ENCODE measurements at places on chromosomes 2 and 18. TPM values are rescaled to one million over a fixed set of nuclear protein-coding genes. Genes with fewer than 3 reads are reported as not detected.

DNA sequence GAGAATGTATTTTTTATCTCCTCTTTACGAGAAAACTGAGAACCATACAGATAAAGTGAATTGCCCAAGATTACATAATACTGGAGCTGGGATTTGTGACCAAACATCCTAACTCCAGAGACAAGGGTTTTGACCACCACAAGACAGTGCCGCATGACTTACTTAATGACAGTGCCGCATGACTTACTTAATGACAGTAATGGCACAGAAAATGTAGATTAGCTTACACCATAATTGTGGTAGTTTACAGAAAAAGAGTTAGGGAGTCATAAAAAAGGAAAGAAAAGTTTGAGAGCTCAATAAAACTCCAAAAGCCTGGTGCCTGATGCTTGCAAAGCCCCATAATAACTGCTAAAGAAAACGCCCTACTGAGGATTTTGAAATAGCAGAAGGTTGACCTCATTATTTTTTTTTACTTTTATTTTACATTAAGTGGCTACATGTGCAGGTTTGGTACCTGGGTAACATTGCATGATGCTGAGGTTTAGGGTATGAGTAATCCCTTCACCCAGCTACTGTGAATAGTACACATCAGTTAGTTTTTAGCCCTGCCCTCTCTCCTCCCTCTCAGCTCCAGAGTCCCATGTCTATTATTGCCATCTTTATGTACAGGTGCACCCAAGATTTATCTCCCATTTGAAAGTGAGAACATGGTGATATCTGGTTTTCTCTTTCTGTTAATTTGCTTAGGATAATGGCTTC lies 310.0 kb upstream of the UBE2E3 start:
- no peak for DNase-seq

DNA sequence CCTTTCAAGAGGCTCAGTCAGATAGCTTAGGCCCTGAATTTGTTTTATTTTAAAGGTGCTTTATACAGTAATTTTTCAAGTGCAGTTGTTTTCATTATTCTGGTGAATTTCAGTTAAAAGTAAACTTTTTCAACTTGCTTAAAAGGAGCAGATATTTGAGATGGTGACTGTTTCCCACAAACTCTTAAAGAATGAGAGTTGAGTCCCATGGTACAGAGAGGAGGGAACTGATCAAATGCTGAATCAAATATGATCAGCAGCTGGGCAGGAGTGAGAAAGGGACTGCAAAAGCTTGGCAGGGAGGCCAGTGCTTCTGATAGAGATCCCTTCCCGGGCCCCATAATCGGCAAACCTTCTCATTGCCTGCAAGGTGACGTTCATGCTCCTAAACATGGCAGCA lies 91.2 kb downstream of the KCNS3 start:
- DNase-seq = peak; percentile 29

- no peak for DNase-seq
Measured at GRCh38 chr18:9608298-9608697, 6.1 kb downstream of the PPP4R1 start.

DNA sequence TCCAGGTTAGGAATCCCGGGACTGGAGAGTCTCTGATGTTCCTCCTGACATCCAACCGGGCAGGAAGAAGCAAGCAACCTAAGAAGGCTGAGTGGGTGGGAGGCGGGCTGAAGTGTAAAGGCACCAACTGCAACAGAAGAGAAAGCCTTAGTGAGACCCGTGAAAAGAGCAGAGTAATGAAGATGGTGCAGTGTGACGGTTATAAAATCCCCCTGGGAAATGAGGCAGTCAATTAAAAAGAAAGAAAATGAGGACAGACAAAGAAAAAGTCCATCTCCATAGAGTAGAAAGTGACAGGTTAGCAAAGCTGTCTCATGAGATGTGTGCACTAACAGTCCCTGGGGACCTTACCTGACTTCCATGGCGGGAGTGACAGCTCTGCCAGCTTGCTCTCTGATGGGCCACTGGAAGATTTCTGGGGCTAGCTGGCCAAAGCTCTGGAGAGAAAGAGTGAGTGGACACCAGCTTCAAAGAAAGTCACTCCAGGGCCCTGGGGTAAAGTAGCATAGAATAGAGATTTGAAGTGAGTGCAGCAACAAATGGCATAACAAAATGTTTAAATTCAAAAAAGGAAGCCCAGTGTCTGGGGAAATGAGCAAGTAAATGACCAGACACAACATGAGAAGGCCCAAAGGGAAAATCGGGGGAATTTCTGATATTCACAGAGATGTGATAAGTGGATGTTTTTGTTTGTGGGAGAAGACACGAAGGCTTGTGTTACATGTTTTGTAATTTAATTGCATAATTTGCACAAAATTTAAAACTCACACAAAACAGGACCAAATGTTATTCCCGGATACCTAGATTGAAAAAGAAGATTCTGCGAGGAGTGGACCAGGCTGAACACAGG lies 44.1 kb upstream of the IGFBP2 start:
- DNase-seq = no peak

- DNase-seq = no peak
Measured at GRCh38 chr18:42025974-42026625, 71.1 kb downstream of the PIK3C3 start.

DNA sequence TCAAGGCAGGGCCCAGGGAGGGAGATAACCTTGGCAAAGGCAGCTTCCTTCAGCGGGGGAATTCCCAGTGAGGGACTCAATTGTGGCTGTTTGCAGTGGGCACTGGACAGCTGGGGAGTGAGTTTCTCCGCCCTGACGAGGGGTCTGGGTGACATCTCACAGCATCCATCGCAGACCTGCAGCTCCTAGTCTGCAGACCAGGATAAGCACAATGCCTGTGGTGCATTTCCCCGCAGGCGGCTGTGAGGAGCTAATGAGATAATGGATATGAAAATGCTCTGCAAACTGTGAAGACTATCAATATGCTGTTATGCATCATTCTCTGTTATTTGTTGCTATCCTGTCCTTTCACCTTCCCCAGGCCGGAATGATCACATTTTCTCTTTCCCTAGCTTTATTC lies 30.0 kb upstream of the CYP1B1 start:
- no peak for DNase-seq

- no peak for DNase-seq
Measured at GRCh38 chr18:67726882-67727281, 210.4 kb upstream of the DSEL start.

GRCh38 chr2:217681791-217682190 lies 321.0 kb downstream of the TNS1 start:
- DNase-seq = no peak

DNA sequence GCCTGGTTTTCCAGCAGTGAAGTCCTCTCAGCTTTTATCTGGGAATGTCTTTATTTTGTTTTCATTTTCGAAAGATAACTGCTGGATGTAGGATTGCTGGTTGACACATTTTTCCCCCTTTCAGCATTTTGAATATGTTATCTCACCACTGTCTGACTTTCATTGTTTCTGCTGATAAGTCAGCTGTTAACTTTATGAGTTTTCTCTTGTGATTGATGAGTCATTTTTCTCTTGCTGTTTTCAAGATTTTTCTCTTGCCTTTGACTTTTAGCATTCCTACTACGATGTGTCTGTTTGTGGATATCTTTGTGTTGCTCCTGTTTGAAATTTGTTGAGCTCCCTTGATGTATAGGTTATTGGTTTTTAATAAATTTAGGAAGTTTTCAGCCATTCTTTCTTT lies 85.5 kb downstream of the AGPS start:
- peak; percentile 10 for DNase-seq

DNA sequence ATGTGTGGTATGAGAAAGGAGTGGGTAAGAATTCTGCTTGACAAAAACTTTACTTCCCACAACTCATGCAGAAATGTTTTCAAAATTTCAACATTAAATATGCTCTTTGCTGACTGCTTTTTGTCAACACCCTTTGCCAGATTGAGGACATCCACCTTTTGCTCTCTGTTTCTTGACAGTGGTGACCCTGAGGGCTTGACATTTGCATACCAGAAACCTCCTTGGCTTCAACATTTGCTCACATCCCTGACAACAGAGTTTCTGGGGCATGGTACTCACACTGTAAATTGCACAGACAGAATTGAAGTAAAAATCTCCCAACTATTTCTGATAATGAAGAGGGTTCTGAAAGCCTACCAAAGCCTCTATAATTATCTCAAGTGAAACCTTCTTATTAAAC lies 95.7 kb downstream of the RND3 start:
- no peak for DNase-seq

- no peak for DNase-seq
Measured at GRCh38 chr2:148853458-148853857, 21.6 kb upstream of the KIF5C start.

DNA sequence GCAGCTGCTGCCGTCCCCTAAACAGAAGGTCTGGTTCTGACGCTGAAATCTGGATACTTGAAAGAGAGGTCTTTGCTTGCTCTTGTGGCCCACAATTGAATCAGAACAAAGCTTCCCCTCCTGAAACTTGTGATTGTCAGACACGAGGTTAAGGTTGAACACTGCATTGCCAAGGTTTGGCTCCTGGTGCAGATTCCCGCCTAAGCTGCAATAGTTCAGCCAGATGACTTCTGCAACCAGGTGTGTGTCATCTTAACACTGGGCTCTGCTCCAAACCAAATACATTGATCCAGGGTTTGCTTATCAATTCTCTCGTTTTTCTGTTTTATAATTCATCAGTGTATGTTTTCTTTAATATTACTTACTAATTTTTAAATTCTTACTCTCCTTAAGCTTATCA lies 14.6 kb downstream of the GKN1 start:
- no peak for DNase-seq

GRCh38 chr2:236608710-236609109 lies 39.1 kb downstream of the ACKR3 start:
- no peak for DNase-seq

GRCh38 chr2:33497221-33497650 lies 20.8 kb downstream of the RASGRP3 start:
- no peak for DNase-seq

GAREM2 gene
- total RNA-seq = 1.2 TPM

ASPRV1 gene
- total RNA-seq = not detected

SCN9A gene
- total RNA-seq = 1.1 TPM

CETN1 gene
- total RNA-seq = not detected

CNNM3 gene
- total RNA-seq = 3.2 TPM

VWC2L gene
- total RNA-seq = not detected

DQX1 gene
- total RNA-seq = not detected
